Activated CD4-positive, alpha-beta T cell treated with anti-CD3 and anti-CD28 coated beads, Interleukin-2, Interleukin-4, amounts not matched to agents 100 ng/mL and 50 ng/mL, durations not matched to agents 16 hours and 8 hours (primary cell): ENCODE measurements at places on chromosomes 11 and 22.

DNA sequence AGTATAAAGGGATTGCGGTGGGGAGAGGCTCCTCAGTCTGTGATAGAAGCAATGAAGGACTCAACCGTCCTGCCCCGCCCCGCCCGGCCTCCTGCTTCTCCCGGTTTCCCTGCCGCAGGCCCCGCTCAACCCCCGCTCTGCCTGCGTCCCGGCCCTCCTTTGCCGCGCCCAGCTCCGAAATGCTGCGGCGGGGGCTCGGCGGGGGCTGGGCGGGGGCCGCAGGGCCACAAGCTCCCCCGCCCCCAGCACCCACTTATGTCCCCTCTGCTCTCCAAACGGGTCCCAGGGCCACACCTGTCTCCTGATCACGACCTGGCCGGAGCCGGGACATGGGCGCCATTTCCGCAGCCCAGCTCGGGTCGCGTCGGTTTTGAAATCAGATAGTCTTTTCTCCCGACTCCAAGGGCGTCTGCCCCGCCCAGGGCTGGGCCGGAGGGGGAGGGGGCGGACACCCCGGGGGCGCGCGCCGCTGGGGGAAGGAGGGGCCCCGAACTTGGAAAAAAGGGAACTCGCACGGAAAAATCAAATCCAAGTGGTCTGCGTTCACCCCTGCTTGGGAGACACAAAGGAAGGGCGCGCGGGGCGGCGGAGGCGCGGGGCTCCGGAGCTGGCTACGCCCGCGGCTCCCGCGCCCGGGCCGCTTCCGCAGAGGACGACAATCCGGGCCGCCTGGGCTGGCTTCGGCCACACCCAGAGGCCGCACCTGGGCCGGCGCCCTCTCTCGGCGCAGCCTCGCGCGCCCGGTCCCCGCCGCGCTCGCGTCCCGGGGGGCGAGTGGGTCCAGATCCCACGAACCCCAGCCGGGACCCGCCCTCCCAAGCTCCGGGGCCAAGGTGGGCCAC lies 70.6 kb upstream of the EP300 start:
- DNase-seq = peak; percentile 50

DNA sequence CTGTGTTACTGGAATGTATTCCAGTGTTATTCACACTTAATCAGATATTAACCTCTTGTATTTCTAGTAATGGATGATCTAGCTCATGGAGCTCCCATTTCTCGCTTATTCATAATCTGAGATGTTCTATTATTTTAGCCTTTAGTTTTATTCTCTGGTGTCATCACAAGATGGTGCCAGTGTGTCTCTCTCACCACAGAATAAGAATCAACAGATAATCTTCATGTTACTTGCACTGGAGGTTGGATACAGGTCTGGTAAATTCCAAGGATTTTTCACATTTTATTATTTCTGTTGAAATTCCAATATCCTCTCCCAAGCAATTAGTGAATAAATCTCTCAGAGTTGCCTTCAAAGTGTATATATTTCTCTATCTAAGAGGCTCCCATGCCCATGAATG lies 74.6 kb downstream of the CASP12 start:
- DNase-seq = no peak

DNA sequence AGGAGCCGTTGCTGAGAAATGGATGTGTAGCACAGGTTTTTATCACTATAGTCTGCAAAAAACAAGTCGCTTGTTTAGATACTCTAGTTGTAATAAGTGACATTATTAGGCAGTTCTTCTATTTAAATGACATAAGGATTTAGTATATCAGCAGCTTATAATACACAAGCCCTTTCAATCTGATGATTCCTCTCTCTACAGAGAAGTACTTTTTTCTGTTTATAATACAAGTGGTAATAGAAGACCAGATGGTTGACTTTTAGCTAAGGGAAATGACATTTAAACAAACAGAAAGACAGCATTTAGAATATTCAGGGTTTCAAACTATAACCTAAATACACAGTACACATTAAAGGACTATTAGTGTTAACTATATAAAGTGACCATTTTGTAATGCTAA lies 60.4 kb downstream of the IMMP1L start:
- no peak for DNase-seq

- DNase-seq = no peak
Measured at GRCh38 chr11:72598466-72598865, 75.8 kb downstream of the PDE2A start.

- DNase-seq = no peak
Measured at GRCh38 chr11:81989093-81989492, 744.6 kb downstream of the FAM181B start.

DNA sequence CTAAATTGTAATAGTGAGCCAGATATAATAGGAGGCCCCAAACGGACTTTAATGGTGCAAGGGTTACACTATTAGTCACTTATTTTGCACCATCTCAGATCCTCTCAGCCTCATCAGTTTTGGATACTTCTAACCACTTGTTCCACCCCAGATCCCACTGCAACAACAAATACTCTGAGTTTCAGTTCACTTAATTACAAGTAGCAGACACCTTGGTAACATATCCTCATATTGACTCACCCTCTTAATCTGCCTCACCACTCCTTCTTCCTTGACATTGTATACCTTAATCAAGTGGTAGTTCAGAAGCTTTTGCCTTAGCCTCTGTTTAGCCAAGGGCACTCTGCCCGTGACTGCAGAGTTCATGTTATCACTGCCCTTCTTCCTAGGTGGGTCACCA lies 256.1 kb upstream of the UBASH3B start:
- peak; percentile 68 for DNase-seq
